ENCODE measurements at places on chromosomes 4 and X.

GRCh38 chr4:42397635-42398170 is 415 bp downstream of the SHISA3 start:
- DNase-seq: peak; percentile 51

DNA sequence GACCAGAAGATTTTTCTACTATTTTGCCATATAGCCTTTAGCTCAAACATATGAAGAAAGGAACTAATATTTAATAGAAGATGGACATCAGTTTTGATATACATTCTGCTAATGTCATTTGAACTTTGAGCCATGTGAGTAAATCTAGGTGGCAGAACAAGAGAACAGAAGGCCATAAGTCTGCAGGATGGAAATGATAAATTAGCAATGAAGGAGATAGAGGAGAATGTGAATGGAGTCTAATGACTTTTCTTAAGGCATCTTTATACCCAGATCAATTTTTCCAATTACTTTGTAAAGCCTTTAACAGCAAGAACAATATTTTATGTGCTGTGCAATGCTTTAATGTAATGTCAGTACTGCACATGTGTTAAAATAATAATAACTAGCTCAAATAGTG is 30.1 kb upstream of the ALG13 start:
- DNase-seq: no peak

GRCh38 chrX:53714580-53715345 is 28.2 kb upstream of the HUWE1 start:
- peak; percentile 36 for DNase-seq

DNA sequence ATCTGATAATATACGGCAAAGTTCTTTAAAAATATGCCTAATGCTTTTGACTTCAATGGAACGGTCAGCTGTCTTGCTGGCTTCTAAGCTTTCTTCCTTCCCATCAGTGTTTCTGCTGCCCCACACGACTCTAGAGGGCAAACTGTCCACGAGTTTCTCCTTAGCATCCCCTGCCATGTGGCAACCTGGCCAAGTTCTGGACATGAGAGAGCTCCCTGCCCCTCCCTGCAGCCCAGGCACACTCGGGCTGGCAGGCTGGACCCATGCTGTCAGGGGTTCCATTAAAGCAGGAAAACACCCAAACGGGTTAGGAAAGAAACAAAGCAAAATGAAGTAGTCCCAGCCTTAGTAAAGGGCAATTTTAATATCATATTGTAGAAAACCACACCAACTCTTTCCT is 38.8 kb downstream of the KDR start:
- DNase-seq: no peak

DNA sequence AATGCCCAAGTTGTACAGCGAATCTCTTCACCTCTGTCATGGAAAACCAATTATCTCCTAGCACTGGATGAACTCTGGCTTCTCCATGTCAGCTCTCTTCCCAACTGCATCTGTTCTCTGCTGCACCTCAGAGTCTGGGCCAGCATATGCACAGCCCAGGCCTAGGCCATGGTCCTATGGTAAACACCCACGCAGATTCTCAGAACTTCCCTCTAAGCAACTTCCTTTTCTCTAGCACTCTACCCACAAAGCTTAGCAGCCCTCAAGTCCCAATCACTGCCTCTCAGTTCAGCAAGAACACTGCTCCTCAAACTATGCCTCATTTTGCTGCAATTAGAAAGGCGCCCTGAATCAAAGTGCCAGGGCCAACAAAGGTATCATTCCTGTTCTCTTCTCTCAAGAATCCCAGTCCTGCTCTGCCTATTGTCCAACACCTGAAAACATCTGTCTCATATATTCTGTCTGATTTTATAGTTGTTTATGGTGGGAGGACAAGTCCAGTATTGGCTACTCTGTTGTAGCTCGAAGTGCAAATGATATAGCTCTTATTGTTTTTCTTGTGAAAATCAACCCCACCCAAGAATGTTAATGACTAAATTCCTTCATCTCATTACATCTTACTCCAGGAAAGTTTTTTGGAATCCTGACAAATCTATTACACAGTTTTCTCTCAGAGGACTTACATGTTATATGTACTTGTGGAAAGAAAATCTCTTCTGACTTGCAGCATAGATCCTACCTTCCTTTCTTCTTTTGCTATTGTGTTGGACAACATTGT is 85.4 kb downstream of the DCHS2 start:
- DNase-seq: peak; percentile 33

- no peak for DNase-seq
Observed at GRCh38 chr4:80049402-80049801, 23.6 kb downstream of the ANTXR2 start.

DNA sequence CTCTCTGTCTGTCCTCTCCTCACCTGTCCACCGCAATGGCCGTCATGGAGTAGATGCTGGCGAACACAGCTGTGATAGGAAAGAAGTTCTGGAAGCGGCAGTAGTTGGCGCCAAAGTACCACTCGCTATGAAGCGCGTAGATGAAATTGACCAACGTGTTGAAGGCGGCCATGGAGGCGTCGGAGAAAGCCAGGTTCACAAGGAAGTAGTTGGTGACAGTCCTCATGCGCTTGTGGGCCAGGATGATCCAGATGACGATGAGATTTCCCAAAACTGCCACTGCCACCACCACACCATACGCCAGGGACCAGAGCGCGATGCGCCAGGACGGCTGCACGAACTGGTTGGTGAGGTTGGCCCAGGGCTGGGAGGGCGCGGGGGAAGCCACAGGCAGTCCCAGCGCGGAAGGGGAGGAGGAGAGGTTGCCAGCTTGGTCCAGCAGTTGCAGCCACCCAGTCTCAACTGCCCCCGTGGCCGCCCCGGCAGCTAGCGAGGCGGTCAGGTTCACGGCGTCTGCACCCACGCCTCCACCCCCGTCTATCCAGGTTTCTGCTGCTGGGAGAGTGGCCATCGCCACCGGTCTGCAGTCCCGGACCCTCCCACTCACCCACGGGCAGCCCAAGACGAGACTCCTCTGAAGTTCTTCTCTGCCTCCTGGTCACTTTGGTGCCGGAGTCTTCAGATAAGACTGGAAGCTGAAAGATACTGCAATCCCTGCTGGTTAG is 518 bp downstream of the TACR3 start:
- no peak for DNase-seq

DNA sequence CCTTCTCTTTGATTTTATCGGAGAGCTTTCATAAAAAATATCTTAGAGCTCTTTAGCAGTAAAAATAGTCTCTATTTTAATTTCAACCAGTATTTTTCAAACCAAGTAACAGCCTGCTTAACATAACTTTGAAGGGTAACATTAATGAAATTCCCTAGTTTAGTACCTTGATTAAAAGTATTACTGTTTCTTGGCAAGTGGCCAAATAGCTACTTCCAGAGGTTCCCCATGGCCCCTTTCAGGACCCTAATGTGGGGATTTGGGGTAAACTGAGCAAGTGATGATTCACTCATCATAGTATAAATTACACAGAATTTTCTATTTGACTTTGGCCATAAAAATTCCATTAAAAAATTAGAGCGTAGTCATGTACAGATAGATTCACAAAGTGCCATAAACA is 211.0 kb downstream of the CAMK2D start:
- no peak for DNase-seq

DNA sequence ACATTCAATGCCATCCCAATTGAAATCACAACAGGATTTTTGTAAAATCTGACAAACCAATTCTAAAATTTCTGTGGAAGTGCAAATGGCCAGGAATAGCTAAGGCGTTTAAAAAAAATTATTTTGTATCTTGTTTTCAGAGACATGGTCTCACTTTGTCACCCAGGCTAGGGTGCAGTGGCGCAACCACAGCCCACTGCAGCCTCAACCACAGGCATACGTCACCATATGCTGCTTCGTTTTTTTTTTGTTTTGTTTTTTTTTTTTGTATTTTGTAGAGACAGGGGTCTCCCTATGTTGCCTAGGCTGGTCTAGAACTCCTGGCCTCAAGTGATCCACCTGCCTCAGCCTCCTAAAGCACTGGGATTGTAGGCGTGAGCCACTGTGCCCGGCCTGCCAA is 24.5 kb downstream of the ZNF41 start:
- no peak for DNase-seq

- no peak for DNase-seq
Observed at GRCh38 chrX:136866337-136867095, 14.0 kb downstream of the RBMX start.

GRCh38 chrX:144293229-144293628 is 409.4 kb downstream of the UBE2NL start:
- DNase-seq: no peak

GRCh38 chrX:134669378-134670098 is 11.3 kb upstream of the PLAC1 start:
- DNase-seq: no peak

GRCh38 chrX:31333165-31333831 is 261.5 kb upstream of the FTHL17 start:
- no peak for DNase-seq

- peak; percentile 19 for DNase-seq
Observed at GRCh38 chr4:166501941-166502382, 628.9 kb downstream of the TLL1 start.

- peak; percentile 85 for DNase-seq
Observed at GRCh38 chrX:149631234-149632165, at the start of gene TMEM185A. Gene TMEM185A, minus strand, starts transcription at chrX:149631792. Its CDS starts 212 bp downstream, at chrX:149631580.
